ENCODE measurements at places on chromosomes 5 and 9.

DNA sequence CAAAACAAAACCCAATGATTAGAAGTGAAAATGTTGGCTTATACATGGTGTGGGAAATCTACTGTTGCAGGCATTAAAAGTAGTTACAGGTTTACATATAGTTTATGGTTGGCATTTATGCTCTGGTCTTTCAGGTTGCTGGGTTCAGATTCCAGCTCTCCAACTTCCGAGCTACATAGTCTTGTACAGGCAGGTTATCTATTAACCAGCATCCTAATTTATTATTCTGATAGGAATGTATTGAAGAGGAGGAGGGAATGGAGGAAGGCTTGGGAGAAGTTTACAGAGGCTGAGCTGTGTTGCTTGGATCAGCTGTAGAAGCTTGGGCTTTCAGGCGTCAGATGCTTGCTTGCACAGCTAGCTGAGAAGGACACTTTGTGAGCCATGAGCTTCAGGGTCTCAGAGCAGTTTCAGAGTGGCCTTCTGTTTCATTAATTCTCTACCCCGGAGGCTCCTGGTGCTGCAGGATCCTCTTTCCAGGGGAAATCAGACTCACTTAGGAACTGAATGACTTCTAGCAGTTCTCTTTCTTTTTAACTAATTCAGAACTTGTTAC, 11.7 kb upstream of the ERBIN start:
- DNase-seq = no peak

DNA sequence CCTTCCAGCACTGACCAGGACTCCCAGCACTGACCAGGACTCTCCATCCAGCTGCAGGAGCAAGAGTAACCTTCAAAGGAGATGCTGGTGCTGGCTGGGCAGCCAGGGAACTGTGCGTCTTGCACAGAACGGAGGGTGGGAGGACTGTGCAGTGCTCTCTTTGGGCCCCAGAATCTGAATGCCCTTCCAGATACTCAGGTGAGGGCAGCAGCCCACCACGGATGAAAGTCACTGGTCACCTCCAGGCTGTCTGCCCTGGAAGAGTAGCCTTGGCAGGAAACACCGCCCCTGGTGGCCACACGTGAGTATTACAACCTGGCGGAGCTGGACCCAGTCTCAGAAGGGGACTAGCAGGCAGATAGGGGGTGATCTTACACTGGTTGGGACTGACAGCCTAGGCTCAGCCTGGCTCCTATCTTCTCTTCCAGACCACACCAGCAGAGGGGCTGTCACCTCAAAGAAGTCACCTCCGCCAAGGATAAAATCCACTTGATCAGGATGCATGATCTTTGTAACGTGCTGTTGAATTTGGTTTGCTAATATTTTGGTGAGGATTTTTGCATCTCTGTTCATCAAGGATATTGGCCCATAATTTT, 4.8 kb upstream of the SARDH start:
- DNase-seq = peak; percentile 92

DNA sequence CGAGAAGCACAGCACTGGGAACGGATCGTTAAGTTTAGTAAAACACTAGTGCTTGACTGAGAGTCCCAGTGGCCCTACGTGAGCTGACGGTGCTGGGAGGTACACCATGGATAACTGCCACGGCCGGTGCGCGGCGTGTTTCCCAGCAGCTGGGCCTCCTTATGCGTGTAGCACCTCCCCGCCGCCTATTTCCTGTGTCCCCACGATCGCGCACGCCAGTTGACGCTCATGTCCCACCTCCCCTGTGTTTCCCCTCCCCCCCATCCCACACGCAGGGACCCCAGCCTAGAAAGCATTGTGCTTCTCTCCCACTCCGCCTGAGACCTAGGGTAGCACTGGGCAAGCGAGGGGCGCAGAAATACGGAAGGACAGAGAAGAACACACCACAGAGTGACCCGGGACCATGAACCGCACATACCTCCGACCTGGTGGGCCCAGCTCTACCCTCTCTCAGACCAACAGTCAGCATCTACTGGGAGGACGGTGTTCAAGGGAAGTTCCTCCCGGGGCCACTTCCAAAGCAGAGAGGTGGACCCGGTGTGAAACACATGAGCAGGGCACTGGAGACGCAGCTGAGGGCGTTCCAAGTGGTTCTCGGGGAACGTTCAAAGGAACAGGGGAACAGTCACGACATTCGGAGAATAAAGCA, 45.6 kb downstream of the DBH start:
- DNase-seq = no peak

DNA sequence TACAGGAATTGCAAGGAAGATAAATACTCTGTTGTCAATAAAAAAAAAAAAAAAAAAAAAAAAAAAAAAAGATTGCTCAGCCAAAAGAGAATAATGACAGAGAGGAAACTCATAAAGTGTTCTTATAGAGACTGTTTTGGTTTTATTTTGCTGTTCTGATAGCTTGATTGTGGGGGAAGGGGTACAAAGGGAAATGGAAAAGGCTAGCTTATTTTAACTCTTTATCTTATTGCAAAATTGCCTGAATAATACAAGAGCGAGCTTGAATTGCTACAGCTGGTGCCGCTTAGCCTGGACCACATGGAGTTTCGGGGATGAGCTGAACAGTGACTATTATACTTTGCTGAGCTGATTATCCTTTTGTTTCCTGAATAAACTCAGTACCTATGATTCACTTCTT, 31.0 kb upstream of the SHISAL2B start:
- DNase-seq = no peak

DNA sequence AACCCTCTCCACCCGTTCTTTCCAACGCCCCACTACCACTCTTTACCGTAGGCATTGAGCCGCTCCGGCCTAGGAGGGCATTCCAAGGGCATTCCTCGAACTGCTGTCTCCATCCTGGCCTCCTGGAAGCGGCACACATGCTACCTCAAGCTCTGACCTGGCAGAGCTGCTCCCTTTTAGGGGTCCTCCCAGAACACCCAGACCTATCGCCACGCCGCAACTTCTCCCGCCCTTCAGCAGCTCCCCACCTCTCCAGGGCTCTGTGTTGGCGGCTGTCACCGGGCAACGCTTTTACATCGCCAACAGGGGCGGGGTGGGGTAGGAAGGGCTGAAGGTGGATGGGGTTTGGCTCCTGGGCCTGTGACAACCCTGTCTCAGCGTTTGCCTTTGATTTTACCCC, 4.6 kb upstream of the MYORG start:
- peak; percentile 84 for DNase-seq

- no peak for DNase-seq
Observed at GRCh38 chr5:75364571-75365280, 27.7 kb downstream of the HMGCR start.

GRCh38 chr5:555058-555623, 30.9 kb upstream of the SLC9A3 start:
- peak; percentile 86 for DNase-seq

DNA sequence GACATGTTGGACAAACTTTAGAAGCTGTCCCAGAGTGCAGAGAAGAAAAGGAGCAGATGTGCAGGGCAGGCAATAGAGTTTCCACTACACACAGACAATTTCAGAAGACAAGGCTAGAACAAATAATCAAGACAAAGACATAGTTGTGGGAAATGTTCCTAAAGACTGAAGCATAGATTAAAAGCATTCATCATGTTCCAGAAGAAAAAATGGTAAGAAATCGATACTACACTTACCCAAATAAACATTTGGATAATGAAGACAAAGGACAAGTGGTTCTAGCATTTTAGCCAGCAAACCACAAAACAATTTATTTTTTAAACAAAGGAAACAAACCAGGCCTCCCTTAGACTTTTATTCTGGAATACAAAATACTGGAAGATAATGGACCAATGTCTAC, 97.9 kb downstream of the FSTL4 start:
- no peak for DNase-seq

GRCh38 chr5:177996660-177997318, 747 bp upstream of the PROP1 start:
- DNase-seq = no peak

DNA sequence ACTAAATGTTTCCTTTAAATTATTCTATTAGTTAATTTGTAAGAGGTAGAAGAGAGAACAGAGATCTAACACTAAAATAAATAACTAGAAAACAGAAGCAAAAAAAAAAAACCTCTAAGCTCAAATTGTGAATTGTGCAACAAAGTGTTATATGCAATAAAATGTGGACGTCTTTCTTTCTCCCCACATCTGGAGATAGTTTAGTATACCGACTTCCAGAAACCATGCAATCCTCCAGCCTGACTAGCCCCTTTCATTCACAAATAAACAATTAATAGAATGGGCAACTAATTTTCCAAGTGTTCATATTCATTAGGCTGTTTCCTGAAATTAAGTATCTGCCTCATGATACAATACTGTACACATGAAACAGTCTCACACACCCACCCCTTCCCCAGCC, 258.5 kb downstream of the BNC2 start:
- no peak for DNase-seq

- no peak for DNase-seq
Observed at GRCh38 chr9:136525207-136525606, 20.6 kb downstream of the NOTCH1 start.

- DNase-seq = no peak
Observed at GRCh38 chr5:164051745-164052144, 546.3 kb downstream of the MAT2B start.

DNA sequence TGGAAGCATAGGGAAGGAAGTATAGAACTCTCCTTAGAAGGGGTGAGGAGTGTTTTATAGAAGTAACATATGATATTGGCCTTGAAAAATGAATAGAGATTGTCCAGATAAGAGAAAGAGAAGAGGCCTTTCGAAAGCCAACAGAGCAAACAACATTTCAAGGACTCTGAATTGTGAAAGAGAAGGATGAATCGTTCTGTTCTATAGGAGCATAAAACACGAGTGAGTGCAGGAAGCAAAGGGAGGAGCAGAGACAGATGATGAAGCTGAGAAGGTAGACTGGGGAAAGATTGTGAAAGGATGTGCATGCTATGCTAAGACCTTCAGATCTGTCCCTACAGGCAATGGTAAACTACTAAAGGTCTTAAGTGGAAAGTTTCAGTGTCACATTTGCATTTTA, 271.0 kb downstream of the TMEM161B start:
- DNase-seq = no peak

DNA sequence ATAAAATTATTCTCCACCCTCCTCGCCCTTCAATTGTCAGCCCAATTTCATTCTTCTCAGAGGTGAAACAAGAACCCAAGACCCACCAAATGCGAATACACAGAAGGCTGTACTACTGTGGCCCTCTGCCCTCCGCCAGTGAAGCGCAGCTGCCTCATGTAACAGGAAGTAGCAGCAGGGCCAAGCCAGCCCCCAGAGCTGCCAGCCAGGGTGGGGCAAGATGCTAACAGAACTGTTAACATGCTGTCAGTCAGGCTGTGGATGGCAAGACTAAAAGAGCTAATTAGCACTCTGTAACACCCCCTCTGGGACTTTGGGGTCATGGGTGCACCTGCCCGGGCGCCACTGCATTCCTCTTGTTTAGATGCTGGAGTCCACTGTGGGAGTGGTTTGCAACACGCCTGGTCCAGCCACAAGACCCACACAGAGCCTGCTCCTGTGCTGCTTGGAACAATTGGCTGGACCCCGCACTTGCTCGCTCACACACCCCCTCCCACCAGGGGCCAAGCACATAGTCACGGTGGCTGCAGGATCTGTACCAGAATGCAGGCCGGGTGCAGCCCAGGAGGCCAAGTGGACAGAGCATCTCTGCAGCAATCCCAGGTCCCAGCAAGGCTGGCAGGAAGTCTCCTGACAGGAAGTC, 14.5 kb upstream of the HEXB start:
- no peak for DNase-seq

GRCh38 chr5:102818934-102819333, 63.8 kb downstream of the PAM start:
- no peak for DNase-seq

DNA sequence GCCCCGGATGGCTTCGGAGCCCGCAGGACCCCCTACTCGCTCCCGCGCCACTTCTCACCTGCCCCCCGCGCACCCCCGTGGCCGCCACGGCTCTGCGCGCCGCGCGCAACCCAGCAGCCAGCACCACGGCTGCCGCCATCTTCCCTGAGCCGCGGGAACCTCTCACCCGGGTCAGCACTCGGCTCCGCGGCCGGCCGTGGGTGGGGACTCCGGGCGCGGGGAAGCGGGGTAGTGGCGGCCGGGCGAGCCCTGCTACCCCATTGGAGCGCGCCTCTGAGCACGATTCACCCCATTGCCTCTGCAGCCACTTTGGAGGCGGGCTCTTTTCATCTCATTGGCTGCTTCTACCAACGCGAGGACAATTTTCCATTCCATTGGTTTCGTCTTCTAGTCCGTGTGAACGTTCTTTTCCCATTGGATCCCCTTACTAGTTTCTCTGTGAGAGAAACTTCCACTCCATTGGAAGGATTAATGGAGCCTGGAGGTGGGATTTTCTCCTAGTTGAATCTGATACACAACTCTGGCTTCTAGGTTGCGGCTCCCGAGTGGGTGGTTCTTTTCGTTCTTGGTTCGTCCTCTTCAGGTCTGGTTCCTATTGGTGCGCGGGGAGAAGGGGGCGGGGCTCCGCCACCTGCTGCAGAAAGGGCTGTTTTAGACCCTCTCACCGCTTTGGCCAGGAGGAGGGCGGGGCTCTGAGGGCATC, at the start of gene HINT2:
Gene HINT2, minus strand, starts transcription at position 202 of the 703 bp plus-strand sequence. Its CDS starts 63 bp downstream, at position 139.
- DNase-seq = peak; percentile 97

- DNase-seq = no peak
Observed at GRCh38 chr5:122896598-122897282, 51.3 kb downstream of the SNX24 start.

DNA sequence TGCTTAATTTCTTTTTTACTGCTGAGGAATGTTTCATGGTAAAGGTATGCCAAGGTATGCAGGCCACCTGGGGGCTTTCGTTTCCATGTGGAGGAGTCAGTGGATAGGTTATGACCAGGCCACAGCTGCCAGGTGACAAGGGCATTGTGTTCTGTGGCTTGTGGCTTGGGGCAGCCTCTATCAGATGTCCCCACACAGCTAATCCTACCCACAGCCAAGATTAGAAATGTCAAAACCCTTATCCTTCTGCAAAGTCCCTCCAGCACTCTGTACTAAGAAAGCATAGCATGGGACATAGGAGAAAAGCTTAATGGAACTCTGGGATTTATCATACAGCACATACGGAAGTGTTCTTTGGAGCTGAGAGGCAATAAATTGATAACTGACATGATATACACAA, 171.2 kb upstream of the S1PR3 start:
- no peak for DNase-seq

GRCh38 chr5:78824831-78825281, 160.3 kb downstream of the ARSB start:
- no peak for DNase-seq

GRCh38 chr5:171931163-171931562, 75.3 kb downstream of the FBXW11 start:
- no peak for DNase-seq

- DNase-seq = no peak
Observed at GRCh38 chr9:123999661-124000060, 11.9 kb upstream of the LHX2 start.

GRCh38 chr5:170420806-170421412, 31.7 kb upstream of the KCNMB1 start:
- DNase-seq = no peak

All from mesenteric fat pad (tissue), 1 donor.